ENCODE measurements at places on chromosomes 11 and 22. TPM values are rescaled to one million over a fixed set of nuclear protein-coding genes. Genes with fewer than 3 reads are reported as not detected.

Gene FGF19
- not detected for total RNA-seq

DNA sequence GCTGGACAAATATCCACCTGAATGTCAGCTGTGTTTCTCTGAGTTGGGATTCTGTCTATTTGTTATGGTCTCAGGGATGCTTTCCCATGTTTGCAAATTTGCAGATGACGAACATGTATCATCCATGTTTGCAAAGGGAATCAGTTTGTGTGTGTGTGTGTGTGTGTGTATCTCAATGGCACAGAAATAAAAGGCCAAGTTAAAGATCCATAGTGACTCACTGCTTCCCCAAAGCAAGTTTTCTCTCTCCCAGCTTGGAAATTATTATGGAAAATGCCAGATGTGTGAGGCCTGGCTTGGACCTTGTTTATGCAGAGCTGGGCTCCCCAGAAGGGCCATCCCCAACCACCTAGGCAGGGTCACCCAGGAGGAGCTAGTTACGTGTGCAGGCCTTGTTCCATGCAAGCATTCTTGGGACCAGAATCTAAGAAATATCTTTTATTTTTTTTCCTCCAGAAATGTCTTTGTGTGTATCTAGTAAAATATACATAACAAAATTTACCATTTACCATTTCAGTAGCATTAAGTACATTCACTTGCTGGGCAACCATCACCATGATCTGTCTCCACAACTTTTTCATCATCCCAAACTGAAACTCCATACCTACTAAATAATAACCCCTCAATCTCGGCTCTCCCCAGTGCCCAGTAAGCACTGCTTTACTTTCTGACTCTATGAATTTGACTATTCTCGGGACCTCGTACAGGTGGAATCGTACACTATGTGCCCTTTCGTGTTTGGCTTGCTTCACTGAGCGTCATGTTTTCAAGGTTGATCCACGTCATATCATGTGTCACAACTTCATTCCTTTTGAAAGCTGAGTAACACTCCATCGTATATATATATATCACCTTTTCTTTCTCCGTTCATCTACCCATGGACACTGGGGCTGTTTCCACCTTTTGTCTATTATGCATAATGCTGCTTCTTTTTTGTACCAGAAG, 56.6 kb upstream of the WNT7B start:
- DNase-seq = no peak

GRCh38 chr11:2531987-2532703, 87.3 kb downstream of the KCNQ1 start:
- DNase-seq = peak; percentile 24

DNA sequence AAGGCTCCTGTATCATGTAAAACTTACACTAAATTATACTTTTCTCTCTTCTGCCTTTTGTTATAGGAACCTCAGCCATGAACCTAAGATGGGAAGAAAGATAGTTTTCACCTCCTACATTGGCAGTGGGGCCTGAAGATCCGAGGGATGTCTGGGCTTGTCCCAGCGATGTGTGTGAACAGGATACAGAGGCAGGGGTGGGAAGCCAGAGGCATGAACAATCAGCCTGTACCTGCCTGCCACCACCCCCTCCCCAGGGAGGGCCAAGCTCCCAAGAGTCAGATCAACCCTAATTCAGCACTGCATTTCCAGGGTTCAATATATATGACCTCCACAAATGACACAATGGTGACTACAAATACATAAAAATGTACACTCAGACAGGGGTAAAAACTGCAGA, 9.4 kb downstream of the KIAA0930 start:
- DNase-seq = no peak

DNA sequence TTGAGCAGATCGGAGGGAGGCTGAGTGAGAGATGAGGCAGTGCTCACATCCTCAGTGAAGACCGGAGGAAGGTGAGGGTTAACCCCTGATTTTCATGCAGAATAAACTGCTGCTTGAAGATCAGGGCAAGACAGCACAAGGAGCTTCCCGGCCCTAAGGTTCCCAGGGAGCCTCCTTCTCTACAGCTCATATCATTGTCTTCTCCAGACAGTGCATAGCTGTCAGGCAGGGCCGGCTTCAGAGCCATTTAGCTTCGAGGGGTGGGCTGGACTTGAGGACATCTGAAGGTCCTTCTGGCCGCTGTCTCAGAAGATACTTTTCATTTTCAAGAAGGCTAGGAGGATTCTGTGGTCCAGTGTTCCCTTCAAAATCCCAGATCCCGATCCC, 7.2 kb downstream of the ADAMTS8 start:
- DNase-seq = no peak

DNA sequence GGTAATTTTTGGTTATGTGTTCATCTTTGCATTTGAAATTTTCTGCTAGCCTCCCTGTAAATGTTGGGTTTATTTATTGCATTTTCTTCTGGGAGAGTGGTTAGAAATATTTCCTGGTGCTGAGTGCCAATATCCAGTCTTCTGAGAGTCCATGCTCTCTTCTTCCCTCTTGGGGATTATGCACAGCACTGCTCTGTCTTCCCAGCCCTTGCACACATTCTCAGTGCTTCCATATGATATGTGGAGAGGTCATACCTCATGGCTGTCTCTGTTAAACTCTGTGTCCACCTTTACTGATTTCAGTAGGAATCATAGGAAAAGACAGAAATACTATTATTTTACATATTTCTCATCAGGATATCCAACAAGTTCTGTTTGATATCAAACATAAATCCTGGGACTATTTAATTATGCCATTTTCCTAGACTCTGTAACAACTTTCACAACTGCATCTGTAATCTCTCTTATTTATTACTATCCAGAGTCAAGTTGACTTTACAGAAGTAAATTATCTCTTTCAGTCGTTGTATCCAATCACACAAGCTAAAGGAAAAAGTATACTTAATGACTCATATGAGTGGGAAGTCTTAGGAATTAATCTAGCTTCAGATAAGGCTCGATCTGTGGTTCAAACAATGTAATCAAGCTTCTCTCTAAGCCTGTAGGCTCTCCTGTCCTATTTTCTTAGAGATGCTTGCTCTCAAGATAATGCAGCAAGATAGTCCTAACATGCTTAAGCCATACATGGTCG, 2.7 kb upstream of the NXPE1 start:
- DNase-seq = no peak

Data from left colon (tissue), 2 donors.